Fibroblast of skin of back (primary cell): ENCODE measurements at places on chromosomes 7 and 10.
A peak's percentile ranks its signal among the peaks of the same experiment; 100 is the strongest.

DNA sequence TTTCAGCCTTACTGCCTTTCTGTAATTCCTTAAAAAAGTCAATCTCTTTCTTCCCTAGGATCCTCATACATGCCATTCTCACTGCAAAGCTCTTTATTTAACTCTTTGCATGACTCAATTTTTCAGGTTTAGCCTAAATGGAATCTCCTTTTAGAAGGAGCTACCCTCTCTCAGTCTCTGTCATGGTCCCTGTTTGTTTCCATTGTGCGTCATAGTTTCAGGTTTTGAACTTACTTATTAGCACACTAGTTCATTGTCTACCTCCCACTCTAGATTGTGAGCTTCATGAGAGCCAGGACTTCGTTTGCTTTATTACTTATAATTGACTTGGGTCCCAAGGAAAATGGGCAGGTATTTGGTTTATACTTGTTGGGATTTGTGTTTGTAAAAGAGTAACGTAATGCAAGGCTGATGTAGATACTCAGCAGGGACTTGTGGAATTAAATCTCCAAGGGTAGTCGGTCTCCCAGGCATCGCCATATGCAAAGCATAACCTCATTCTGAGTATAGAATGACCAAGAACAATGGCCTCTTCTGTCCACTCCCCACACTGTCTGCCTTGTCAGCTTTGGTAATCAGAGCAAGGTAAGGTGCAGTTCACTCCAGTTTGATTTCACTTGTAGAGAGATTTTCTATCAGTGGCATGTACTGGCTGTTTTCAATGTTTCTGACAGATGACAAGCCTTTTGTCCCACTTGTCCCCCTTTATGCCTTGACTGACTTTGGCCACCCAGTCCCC, 252.0 kb downstream of the SORCS3 start:
- no peak for DNase-seq

DNA sequence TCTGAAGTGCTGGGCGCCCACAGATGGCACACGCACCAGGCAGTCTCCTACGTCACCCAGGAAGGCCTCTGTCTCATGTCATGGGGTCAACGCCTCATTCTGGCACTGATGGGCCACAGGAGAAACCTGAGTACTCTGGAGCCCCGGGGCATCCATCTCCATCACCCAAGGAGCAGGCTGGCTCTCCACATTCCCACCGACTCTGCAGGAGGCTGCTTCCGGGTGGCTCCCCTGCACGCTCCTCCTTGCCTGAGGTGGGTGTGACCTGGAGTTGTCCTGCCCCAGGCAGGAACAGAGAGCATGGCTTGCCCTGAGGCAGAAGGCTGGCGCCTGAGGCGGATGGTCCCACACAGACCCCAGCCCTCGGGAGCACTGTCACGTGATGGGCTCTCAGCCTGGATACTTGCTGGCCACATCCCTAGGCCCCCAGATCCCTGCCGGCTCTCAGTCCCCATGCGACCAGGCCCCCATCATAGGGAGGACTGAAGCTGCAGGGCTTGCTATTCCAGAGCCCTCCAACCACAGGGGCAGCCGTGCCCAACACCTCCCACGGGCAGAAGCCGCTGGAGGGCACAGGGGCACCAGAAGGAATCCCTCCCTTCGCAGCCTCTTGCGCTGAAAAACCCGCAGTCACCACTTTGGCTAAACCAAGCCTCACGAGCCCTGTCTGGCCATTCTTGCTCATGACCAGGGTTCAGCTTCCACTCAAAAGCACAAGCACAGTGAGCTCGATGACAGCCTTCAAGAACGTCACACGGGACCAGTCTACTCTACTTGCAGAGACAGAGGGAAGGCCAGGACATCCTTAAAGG, 80.7 kb downstream of the MAD1L1 start:
- no peak for DNase-seq

GRCh38 chr7:72298091-72298490, 114.0 kb downstream of the CALN1 start:
- DNase-seq: no peak

GRCh38 chr10:116253716-116254115, 19.3 kb downstream of the GFRA1 start:
- no peak for DNase-seq

GRCh38 chr7:94436018-94436604, 41.4 kb downstream of the COL1A2 start:
- DNase-seq: peak; percentile 83

DNA sequence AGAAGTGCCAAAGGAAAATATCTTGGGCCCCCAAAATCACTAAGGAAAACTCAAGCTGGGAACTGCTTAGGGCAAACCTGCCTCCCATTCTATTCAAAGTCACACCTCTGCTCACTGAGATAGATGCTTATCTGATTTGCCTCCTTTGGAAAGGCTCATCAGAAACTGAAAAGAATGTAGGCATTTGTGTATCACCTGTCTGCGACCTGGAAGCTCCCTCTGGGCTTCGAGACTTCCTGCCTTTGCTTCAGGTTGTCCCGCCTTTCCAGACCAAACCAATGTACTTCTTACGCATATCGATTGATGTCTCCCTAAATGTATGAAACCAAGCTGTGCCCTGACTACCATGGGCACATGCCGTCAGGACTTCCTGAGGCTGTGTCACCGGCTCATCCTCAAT, 14.5 kb upstream of the LRRC72 start:
- no peak for DNase-seq

GRCh38 chr10:46028584-46029460, 1.6 kb downstream of the NCOA4 start:
- peak; percentile 71 for DNase-seq

DNA sequence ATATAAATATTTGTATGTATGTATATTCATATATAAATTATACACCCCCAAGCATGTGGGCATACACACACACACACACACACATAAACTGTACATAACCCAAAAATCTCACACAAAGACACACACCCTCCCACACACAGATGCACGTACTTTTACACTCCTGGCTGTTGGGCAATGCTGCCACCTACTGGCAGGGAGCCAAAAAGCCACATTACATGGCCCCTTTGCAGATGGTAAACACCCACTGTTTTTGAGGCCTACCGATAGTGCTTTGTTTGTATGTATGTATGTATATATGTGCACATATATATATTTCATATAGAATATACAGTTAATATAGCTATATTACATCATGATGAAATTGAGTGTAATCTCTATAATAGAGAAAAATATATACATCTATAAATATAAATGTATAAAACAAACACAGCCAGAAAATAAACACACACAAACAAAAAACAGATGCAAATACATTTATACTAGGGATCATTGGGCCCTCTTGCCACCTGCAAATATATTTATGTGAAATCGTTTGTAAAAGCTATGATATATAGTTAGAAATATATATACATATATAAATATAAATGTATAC, 120.1 kb upstream of the ACBD5 start:
- DNase-seq: peak; percentile 72

DNA sequence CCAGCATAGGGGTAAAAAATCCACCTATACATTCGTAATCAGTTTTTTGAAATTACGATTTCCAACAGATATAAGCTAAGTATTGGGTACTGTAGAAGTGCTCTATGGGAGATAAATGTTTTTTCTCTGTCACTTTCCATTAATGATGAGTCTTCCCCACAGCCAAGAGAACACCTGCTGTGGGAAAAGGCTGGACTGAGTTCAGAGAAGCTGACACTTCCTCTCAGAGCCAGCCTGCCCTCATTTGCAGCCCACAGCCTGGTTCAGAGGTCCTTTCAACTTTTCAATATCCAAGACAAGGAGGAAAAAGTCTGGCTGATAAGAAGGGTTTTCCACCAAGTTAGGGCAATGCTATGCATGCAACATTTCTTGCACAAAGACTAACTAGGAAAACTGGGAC, 64.5 kb upstream of the DNAJB12 start:
- DNase-seq: no peak

DNA sequence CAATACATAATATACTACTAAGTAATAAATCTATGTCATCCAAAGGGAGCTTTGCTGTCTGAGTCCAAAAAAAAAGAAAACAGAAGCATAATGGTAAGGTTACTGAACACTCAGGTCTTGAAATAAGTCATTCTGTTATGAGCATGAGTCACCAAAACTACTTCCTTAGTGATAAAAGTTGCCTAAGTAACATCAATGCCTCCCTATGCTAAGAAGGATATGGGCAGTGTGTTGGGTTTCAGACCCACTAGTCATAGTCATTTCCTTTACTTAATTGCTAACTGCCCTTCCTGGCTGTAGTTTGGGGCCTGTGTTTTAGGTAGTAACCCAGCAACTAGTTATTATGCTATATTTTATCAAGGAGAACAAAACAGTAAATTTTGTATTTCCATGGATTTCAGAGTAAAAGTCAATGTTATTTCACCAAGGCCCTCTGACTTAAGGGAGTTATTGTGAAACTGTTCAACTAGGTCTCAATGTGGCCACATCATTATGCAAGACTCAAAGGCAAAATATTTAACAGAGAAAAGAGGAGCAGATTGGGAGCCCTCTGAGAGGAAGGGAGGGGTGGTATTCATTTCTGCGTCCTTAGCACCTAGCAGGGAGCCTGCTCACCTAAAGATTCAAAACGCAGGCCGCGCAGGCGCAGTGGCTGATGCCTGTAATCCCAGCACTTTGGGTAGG, 11.7 kb upstream of the VIM start:
- peak; percentile 99 for DNase-seq

- DNase-seq: no peak
Measured at GRCh38 chr10:132069122-132069848, 3.5 kb downstream of the JAKMIP3 start.

- peak; percentile 58 for DNase-seq
Measured at GRCh38 chr7:50610521-50611277, 45.5 kb upstream of the DDC start.

DNA sequence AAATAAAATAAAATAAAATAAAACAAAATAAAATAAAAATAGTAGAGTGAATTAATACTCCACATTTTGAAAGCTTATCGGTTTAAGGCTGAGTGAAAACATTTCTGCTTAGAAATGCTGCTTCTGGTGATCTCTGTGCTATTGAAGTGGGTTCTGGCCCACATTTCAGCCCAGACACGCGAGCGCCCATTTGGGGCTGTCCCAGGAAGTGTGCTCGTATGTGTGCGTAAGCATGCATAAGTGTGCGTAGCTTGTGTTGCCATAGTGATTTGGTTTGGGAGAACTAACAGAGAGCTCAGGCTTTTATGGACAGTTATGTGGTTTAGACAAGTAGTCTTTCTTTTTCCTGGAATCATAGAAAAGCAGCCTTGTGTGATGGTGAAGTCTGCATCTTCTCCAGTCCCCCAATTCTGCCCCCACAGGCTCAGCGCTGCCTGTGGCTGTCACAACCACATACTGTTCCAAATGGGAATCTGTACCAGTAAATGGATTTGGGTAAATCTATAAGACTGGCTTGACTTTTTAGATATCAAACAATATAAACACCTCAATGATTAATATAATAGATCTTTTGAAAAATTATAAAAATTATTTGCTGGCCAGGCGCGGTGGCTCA, 29.8 kb upstream of the PURB start:
- no peak for DNase-seq

DNA sequence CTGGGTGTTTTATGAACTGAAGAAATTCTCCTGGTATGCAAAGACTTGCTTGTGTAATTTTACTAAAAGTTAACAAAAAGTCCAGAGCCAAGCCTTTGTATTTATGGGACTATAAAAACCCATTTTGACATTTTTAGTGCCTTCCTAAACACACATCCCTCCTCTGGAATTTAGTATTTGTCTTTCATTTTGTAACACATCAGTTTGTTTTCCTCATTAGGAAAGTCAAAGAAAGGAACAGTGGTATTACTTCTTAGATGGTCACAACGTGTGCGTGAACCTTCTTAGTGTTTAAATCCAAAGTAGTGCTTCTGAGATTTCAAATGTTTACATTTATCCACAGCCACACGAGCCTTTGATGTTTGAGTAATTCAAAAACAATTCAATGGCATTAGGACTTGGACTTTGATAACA, 103.2 kb upstream of the TMEM106B start:
- no peak for DNase-seq

- no peak for DNase-seq
Measured at GRCh38 chr10:79258894-79259293, 88.4 kb upstream of the PPIF start.

- no peak for DNase-seq
Measured at GRCh38 chr10:6520138-6520537, 59.9 kb downstream of the PRKCQ start.

DNA sequence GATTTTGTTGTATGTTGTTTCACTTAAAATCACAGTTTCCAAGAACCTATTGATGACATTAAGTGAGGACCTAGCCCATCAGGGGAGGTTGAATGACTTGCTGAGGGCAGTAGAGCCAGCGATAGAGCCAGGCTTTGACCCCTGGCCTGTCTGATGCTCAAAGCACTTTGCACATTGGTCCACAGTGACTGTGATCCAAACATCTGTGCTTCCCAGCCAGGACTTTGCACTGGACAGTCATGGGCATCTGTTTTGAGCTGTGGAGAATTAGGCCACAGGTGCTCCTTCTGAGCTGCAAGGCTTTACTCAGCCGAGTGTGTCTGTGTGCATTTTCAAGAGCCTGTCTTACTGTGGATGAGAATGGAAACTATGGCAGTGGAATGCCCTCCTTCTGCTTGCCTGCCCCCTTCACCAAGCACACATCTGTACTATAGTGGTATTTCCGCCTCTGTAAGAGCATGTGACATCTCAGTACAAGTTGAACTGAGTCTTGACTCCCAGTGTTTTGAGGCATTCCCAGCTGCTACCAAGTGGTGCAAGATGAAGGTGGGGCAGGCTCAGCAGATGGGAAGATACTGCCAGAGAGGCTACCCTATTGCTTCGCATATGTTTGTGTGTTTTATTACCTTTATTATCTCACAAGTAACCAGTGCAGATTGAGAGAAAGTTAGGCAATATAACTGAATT, 72.7 kb upstream of the AOAH start:
- DNase-seq: no peak

DNA sequence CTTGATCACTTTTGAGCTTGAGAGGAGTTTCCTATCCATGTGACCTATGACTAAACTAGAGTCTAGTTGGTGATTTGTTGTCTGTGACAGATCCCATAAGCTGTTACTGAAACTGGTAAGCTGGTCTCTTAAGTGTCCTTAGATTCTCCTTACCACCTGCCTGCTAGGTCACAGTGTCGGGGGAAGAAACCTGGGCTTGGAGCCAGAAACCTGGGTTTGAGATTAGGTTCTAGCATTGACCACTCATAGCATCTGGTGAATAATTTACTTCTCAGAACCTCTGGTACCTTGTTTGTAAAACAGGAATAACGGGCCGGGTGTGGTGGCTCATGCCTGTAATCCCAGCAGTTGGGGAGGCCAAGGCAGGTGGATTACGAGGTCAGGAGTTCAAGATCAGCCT, 21.8 kb upstream of the ITPRID1 start:
- no peak for DNase-seq

DNA sequence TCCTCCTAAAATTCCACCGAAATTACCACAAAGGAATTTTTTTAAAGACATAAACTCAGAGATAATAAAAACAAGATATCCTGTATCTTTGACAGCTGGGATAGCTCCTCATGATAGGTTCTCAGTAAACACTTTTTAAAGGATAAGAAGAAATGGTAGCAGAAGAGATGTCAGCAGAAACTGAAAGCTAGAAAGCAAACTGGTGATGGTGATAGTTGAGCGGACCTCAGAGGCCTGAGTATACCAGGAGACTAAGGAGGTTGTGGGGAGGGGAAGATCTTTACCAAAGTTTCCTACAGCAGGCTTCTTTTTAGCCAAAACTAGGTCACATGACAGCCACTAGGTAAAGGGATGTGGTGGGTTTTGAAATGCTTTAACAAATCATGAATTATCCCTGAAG, 22.5 kb downstream of the PCGF5 start:
- DNase-seq: no peak
